ENCODE measurements at places on chromosomes 5 and 9.
A peak's percentile ranks its signal among the peaks of the same experiment; 100 is the strongest.

GRCh38 chr9:87613265-87614111 is 112.4 kb upstream of the CTSL start:
- peak; percentile 70 for DNase-seq

DNA sequence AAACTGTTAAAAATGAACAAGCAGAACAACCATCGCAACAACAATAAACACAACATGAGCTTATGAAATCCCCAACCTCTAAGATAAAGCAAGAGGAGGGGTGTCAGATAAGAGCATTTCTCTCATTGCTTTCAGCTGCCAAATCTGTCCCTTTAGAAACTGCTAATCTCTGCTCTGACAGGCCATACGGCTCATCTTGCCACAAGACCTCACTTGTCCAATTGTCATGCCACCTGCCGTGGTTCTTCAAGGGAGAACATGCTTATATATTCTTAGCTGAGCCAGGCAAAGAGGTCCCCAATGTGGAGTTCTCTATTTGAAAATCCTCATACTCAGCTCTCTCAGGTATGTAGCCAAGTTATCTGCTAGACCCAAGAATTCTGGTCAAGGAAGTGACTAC is 405.0 kb upstream of the TNC start:
- no peak for DNase-seq

GRCh38 chr9:17081814-17082213 is 53.0 kb upstream of the CNTLN start:
- no peak for DNase-seq

DNA sequence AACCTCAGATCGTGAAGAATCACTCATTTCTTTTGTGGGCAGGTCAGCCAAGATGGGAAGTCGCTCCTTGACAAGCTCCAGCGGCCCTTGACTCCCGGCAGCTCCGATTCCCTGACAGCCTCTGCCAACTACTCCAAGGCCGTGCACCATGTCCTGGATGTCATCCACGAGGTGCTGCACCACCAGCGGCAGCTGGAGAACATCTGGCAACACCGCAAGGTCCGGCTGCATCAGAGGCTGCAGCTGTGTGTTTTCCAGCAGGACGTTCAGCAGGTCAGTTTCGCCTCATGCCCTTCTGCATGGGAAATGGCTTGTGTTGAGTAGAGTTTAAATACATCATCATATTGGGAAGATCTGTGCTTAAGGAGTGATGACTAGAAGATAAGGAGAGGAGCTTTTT is 173.3 kb downstream of the TRIO start:
- no peak for DNase-seq

DNA sequence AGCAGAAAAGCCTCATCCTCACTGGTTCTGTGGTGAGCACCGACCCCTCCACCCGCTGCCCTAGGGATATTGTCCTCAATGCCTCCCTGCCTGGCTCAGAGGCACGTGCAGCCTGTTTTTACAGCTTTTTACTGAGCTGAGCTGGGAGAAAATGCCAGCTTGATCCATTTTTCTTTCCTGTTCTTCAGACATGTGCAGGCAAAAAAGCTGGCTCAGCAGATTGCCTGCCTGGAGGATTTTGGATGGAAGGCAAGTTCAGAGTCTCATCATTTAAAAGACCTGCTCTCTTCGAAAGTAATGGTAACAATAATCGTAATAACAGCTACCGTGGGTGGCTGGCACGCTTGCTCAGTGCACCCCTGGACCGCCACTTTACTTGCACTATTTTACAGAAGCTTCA is 135.0 kb upstream of the SMIM23 start:
- no peak for DNase-seq

DNA sequence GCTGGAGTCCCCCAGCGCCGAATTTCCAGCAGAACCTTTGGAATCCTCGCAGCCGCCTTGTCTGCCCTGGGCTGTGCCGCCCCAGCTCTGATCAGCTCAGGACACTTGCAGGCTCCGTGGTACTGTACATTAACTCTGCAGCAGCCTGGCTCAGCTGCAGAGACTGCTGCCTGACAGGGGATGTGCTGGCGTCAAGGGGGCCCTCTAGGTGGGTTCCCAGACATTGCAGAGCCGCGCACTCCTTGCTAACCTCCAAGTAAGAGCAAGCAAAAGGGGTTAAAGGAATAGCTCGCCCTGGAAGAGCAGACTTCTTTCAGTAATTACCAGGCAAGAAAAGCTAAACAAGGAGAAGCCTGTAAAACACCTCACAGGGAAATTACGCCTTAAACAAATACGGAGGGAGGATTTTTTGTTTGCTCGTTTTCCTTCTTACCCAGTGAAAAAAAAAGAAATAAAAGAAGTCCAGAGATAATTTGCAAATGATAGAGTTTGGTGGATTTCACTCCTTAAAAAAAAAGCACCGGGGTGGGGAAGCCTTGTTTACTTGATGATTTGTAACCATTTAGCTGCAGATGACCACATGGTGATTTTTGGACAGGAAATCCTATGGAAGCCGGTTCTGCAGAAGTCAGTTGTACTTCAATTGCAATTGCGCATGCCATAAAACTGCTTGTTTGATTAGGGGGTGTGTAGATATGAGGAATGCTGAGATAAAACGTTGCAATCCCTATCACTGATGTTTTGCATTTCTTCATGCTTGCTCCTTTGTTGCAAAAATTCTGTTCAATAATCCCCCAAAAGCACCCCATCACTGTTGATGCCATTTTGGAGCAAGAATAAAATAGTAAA is 305.8 kb downstream of the PDE4D start:
- DNase-seq = no peak

Data from suppressor macrophage (primary cell).